NCI-H82 (cell line): ENCODE measurements at places on chromosomes 1 and 21.

DNA sequence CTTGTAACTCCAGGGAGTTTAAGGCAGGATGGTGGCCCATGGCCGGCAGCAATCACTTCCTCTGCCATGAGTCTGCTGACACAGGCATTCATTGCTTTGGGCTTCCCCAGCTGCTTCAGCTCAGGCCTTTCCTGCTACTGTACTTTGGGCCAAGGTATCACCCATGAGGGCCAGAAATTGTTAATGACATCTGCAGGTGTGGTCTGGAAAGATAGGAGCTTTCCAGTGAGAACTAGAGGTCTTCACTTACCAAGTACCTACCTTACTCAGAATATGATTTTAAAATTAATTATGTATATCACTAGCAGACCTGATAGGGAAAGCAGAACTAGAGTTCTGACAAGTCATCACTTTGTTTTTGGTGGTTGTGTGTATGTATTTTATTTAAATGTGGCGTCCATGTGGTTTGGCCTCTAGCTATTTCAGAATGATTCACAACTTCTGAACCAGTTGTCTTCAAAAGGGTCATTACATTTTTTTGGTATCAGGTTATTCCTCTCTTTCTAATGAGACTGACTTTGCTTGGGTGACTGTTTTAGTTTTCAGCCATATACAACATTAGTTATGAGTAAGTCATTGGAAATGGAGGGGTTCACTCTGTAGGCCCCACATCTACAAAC lies 2.7 kb downstream of the RGL1 start:
- no peak for DNase-seq

- DNase-seq, result no peak
Measured at GRCh38 chr1:145720556-145720877, 1.2 kb downstream of the CD160 start.

DNA sequence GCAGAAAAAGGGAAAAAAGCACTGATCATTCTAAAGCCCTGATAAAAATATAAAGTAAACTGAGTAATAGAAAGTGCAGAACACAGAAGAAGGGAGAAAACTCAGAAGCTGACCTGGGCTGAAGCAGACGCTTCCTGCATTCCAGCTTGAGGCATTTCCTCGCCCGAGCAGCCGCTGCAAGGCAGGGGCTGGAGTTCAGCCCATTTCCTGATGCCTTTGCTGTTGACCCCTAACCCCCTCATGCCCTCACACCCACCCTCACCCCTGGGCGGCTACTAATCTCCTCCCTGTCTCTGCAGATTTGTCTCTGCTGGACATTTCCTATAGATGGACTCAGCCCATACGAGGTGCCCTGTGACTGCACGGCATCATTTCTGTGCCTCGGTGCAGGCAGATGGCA lies 227.8 kb downstream of the NPHP4 start:
- DNase-seq, result no peak

DNA sequence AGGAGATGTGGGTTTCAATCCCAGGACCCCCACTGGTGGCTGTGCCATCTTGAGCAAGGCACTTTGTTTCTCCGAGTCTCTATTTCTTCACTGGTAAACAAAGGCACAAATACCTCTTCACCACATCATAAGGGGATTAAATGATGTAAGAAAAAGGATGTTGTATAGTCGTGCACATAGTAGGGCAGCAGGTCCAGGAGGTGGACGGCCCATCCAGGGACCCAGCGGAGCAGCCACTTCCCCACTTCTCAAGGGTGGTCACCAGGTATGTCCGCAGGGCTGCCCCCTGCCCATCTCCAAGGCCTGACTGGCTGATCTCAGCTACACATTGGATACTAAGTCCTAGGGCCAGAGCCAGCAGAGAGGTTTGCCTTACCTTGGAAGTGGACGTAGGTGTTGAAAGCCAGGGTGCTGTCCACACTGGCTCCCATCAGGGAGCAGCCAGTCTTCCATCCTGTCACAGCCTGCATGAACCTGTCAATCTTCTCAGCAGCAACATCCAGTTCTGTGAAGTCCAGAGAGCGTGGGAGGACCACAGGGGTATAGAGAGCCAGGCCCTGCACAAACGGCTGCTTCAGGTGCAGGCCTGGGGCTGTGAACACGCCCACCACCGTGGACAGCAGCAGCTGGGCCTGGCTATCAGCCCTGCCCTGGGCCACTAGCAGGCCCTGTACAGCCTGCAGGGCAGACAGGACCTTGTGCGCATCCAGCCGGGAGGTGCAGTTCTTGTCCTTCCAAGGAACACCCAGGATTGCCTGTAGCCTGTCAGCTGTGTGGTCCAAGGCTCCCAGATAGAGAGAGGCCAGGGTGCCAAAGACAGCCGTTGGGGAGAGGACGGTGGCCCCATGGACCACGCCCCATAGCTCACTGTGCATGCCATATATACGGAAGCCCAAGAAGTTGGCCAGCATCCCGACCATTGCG lies 4.0 kb downstream of the AGT start:
- DNase-seq, result no peak

DNA sequence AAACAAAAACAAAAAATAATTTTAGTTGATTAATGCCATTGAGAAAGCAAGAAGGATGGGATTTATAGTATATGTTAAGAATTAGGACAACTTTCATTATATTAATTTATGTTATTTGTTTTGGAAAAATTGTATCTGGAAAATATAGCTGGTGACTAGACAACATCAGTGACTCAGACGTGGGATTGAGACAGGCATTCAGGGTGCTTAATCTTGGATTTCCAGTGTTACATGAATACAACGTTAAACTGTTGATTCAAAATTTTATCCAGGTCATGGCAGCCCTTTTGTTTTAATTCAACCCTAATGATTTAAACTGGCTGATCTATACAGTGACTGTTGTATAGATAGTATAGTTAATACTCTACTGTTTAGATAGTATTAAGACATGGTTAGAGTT lies 827.1 kb upstream of the B3GALT2 start:
- DNase-seq, result no peak

DNA sequence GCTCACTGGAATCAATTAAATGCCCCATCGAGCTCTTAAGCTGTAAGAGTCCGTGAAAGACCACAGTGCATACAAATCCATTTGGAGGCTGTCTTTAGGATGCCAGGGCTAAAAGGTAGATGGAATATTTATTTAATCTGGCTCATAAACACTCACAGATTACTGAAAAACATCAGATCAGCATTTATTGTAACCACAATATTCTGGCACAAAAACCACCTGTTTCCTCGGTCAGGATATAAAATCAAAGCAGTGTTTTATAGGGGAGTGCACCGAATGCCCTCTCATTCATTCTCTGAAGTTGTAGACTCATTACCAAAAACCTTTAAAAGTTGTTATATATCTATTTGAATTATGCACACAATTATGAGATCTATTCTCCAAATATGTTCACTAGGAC lies 500.9 kb downstream of the NEGR1 start:
- DNase-seq, result no peak

- DNase-seq, result peak; percentile 78
Measured at GRCh38 chr1:235650341-235651169, 971 bp upstream of the GNG4 start.

- DNase-seq, result peak; percentile 51
Measured at GRCh38 chr1:41385398-41386195, 24.4 kb downstream of the FOXO6 start.

GRCh38 chr1:107964336-107965109 lies 457 bp downstream of the VAV3 start:
- peak; percentile 55 for DNase-seq

GRCh38 chr1:59703918-59704378 lies 110.8 kb upstream of the HOOK1 start:
- no peak for DNase-seq

DNA sequence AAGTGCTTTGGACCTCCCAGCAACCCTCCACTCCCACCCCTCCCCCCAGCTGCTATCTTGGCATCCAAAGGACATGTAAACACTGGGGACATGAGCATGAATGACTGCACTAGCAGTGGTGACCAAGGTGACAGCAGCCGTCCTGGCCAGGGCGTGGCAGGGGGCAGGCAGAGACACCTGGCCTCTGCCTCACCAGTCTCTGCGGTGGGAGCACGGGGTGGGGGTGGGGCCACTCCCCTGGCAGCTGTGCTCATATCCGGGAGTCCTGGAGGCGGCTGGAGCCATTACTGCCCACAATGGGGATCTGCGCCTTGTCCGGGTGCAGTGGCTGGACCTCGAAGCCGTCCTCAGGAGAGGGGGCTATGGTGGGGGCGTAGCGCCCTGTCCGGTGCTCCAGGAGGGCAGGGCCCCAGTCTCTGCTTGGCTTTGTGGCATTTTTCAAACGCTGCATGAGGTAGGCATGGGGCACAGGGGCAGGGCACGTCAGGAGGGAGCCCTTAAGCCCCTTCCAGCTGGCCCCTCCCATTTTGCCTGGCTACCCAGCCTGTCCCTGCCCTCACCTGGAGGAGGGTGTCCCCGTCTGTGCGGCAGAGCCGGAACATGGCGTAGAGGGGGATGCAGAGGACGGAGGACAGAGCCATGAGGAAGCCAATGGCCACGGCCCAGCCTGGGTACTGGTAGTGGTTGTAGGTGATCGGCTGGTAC lies 6.0 kb downstream of the CCDC24 start:
- no peak for DNase-seq
